ENCODE measurements at places on chromosomes 5 and 9.

DNA sequence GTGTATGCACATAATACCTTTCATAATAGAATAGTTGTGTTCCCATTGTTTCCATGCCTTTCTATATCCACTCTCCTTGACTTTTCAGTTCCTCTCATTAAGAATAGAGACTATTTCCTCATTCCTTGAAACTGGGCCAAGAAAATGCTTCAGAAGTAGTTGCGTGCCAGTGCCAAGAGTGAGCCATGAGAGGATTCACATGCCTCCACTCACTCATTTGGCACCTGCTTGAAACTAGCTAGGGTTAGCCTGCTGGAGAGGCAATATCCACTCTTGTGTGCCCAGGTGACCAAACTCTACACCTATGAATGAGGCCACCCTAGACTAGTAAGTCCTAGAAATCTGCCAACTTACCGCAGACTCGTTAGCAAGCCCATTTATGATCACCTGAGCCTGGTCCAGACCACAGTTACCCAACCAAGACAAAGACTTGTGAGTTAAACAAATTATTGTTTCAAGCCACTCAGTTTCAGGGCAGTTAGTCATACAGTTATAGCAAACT lies 276.3 kb downstream of the EPB41L4A start:
- DNase-seq = no peak

DNA sequence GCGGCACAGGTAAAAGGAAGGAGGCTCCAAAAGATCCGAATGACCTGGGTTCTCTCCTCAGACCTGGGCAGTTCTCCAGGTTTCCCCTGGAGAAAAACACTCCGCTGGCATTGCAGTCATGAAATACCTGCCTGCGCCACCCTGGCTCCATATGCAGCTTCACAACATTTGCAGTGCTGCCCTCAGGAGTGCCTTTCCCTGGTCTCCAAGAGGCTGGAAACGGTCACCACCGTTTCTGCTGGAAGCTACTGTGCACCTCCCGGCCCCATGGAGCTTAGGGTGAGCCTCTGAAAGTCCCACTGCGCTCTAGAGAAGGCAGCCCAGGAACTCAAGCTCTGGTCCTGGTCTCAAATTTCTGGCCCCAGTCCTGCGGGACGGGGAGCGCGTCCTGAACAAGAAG lies 670 bp downstream of the UGT3A1 start:
- DNase-seq = no peak

DNA sequence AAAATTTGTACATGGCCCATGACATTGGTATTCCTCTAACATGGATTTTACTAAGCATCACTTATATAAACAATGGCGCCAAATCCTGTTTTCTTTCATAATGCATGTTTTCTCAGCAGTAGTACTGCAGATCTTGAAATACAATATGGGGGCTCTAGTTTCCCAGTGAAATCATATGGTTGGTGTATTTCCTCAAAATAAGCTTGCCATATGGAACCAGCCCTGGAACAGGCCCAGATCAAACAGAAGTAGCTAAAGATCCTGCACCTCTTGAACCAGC lies 163.9 kb downstream of the ZNF608 start:
- no peak for DNase-seq

- no peak for DNase-seq
Measured at GRCh38 chr5:66351813-66352212, 207.7 kb downstream of the SREK1 start.

DNA sequence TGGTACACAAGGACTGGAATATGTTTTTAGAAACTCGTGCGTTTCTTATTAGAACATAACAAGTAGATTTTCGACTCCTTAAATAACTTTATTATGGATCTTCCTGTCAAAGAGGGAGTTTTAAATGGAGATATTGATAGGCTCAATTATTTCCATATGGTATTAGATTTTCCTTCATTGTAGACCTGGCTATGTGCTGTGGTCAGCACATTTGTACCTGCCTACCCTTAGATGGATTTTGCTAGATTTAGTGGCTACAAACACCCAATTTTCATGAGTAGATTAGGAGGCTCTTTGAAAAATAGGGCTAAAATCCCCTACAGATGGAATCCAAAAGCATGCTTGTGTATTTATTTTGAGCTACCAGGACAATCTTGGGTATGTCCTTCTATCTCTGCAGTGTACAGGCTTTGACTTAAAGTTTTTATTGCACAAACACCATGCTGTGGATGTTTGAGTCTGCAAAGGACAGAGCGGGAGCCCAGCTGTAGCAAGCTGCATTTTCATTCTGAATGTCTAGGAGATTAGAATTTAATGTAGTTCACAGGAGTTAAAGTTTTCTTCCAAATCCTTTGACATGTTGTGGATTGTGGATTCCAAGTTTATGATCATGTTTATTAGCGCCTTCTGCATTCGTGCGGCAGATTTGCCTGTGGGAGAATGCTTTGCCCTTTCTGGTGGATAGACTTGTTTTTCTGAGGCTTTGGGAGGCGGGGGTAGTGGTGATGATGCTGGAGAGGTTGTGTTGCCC lies 41.6 kb downstream of the GADD45G start:
- DNase-seq = no peak

GRCh38 chr9:16521868-16522411 lies 348.5 kb downstream of the BNC2 start:
- no peak for DNase-seq

- DNase-seq = no peak
Measured at GRCh38 chr5:136279314-136279713, 86.0 kb downstream of the TRPC7 start.

DNA sequence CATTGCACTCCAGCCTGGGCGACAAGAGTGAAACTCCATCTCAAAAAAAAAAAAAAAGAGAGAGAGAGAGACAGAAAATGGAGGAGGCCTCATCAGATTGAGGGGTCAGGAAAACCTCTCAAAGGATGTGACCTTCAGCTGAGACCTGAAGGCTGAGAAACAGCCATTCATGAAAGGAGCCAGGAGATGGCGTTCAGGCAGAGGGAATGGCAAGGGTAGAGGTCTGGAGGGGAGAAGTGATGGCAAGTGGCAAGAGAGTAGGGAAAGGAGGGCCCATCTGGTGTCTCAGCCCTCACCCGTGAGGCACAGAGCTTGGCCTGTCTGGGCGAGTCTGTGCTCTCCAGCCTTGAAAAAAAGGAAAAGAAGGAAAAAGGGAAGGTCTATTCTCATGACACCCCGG lies 17.0 kb downstream of the CAMK2A start:
- DNase-seq = no peak

GRCh38 chr5:173916233-173916632 lies 28.1 kb downstream of the CPEB4 start:
- no peak for DNase-seq

GRCh38 chr9:35606138-35606504 lies 1.1 kb downstream of the TESK1 start:
- DNase-seq = no peak

GRCh38 chr5:131430794-131431193 lies 166.9 kb downstream of the CDC42SE2 start:
- DNase-seq = no peak

GRCh38 chr5:128111818-128112448 lies 28.4 kb downstream of the SLC12A2 start:
- DNase-seq = no peak

DNA sequence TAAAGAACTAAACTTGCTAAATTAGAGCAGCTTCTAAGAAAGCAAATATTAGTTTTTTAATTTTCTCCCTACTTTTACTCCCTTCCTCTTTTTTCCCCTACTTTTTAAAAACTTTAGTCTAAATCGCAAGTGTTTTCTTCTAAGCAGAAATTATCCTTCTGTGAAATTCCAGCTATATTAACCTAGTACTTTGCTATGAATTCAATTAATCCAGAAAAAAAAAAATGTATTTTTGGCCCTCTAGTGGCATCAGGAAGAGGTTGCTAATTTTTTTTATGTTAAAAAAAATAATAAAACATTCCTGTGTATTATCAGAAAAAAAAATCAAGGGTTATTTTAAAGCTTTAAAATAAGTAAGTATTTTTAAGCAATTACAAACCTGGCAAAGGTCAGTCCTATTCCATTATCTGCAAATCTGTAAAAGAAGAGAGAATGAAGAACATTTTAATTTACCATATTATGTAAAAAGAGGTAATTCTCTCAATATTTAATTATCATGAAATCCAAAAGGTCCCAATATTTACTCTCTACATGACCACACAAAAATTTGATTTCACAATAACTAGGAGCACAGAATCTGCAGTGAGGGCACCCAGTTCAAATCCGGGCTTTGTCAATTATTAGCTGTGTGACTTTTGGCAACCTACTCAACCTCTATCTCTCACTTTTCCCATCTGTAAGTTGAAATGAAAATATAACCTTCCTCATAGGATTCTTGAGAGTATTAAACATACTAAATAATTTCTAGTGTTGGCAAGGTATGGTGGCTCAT lies 52.0 kb downstream of the CEMIP2 start:
- DNase-seq = no peak

DNA sequence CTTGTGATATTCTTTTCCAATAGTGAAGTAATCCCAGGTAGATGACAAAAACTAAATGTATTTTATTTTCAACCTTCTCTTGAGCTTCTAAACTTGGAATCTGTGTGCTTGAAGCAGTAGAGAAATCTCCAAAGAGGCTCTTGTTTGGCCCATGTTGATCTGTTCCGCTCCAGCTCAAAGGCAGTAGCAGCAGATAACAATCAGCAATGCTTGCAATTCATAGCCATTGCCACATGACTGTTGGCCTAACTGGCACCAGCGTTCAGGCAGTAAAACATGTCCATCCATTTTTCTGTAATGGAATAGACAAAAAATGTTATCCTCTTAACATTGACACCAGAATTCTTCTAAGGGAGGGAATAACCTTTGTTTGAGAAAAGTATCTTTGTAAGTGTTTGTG lies 270.7 kb upstream of the MSX2 start:
- no peak for DNase-seq

DNA sequence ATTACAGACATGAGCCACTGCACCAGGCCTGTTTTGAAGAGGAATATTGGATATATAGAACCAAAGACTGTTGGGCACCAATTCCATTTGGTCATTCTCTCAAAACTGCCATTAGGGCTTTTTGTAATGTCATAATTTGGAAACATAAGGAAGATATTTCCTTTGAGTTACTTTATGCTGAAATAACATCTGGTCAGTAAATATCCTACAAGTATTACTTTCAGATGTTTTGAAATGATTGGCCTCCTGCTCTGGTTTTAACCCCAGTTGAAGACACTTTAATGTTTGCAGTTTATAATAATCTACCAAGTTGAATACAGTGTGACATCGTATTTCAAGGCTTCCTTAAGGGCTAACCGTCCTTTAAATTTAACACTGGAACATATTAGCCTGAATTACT lies 33.6 kb downstream of the LRRTM2 start:
- DNase-seq = no peak

DNA sequence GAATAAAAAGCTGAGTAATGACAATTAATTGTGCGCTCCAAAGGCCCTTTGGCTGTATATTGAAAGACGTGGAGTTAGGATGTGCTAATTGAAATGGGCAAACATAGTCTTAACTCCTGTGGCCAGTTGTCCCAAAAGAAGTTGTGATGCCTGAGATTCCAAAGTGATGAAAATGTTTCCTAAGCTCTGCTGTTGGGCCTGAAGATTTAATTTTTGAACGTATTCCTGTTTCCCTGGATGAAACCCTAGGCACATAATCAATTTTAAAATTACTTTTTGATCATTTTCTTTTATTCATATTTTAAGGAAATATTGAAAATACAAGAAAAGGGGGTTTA lies 87.9 kb downstream of the PRDM6 start:
- DNase-seq = no peak

- DNase-seq = no peak
Measured at GRCh38 chr5:113273948-113274347, 160.8 kb downstream of the TSSK1B start.

- no peak for DNase-seq
Measured at GRCh38 chr5:103444333-103445038, 118.1 kb downstream of the NUDT12 start.

- DNase-seq = no peak
Measured at GRCh38 chr9:116425244-116425643, 261.9 kb upstream of the TRIM32 start.

DNA sequence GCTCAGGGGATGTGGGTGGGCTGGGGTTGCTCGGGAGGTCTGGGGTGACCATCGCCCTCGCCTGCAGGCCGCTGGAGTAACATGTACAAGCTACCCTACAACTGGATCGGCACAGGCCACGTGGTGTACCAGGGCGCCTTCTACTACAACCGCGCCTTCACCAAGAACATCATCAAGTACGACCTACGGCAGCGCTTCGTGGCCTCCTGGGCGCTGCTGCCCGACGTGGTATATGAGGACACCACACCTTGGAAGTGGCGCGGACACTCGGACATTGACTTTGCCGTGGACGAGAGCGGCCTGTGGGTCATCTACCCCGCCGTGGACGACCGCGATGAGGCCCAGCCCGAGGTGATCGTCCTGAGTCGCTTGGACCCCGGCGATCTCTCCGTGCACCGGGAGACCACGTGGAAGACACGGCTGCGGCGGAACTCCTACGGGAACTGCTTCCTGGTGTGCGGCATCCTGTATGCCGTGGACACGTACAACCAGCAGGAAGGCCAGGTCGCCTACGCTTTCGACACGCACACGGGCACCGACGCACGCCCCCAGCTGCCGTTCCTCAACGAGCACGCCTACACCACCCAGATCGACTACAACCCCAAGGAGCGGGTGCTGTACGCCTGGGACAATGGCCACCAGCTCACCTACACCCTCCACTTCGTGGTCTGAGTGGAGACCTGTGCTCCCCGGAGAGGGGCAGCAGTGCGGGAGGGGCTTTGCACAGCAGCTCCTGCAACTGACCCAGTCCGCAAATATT lies 33.0 kb downstream of the OLFML2A start:
- no peak for DNase-seq

DNA sequence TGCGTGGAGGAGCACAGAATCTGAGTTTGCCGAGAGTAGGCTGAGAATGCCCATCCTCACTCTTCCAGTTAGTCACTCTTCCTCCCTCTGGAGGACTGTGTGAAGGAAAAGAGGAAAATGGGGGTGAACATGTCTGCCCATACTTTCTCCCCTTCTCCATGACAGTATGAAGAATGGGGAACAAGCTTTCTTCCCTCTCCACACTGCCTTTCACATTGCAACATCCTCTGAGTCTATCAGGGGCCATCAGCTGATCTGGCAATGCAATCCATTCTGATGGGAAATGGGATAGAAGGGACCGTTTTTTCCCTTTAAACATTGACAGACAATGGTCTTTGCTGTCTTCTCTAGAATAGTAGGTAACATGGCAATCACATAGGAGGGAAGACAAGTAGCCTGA lies 56.8 kb downstream of the UGCG start:
- no peak for DNase-seq

DNA sequence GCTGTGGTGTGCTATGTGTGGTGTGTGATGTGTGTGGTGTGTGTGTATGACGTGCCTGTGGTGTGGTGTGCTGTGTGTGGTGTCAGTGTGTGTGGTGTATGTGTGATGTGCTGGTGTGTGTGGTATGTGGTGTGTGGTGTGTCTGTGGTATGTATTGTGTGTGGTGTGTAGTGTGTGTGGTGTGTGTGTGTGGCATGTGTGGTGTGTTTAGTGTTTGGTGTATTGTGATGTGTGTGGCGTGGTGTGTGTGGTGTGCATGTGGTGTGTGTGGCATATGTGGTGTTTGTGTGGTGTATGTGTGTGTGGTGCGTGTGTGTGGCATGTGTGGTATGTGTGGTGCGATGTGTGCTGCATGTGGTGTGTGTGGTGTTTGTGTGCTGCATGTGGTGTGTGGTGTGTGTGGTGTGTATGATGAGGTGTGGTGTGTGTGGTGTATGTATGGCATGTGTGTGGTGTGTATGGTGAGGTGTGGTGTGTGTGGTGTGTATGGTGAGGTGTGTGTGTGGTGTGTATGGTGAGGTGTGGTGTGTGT lies 18.3 kb upstream of the RNU6ATAC start:
- no peak for DNase-seq

GRCh38 chr9:104233366-104233765 lies 139.3 kb downstream of the SMC2 start:
- no peak for DNase-seq

All from activated T-cell treated with anti-CD3 and anti-CD28 coated beads for 1 hour (primary cell).